ENCODE measurements at places on chromosomes 12 and 14. TPM values are rescaled to one million over a fixed set of nuclear protein-coding genes. Genes with fewer than 3 reads are reported as not detected.
A peak's percentile ranks its signal among the peaks of the same experiment; 100 is the strongest.

DNA sequence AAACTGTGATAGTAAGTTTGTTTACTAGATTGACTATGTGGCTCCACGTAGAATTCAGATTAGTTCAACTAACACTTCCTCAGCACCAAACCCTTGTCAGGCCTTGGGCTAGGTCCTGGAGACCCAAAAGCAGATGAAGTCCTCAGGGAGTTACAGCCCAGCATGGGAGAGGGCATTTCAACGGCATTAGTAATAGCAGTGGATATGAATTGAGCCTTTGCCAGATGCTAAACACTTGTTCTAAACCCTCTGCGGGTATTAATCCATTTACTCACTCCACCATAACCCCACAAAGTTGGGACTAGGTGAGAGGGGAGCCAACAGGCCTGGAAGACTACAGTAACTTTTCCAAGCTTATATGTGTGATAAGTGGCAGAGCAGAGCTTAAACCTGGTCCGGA, 714.6 kb downstream of the DIO2 start:
- no peak overlapping the region for H3K27ac ChIP-seq
- no peak for DNase-seq
- no peaks in the 10 kb centered on the region for H3K4me1 ChIP-seq
- no peaks in the 10 kb centered on the region for H3K27me3 ChIP-seq

DNA sequence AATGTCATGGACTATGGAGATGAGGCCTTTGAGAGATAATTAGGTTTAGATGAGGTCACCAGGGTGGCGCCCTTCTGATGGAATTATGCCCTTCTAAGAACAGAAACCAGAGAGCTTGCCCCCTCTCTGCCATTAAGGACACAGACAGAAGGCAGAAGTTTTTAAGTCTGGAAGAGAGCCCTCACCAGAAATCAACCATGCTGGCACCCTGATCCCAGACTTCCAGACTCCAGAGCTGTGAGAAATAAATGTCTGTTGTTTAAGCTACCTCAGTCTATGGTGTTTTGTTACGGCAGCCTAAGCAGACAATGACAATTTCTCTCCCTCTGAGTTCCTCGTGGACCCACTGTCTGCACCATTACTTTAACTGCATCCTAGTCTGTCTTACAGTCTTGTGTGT, 382.0 kb downstream of the GXYLT1 start:
- no peaks in the 10 kb centered on the region for H3K27me3 ChIP-seq
- H3K36me3 ChIP-seq, result no peaks in the 10 kb centered on the region
- H3K4me1 ChIP-seq, result no peaks in the 10 kb centered on the region
- no peak for DNase-seq

The IFI27L1 gene
- 13.6 TPM for total RNA-seq

DNA sequence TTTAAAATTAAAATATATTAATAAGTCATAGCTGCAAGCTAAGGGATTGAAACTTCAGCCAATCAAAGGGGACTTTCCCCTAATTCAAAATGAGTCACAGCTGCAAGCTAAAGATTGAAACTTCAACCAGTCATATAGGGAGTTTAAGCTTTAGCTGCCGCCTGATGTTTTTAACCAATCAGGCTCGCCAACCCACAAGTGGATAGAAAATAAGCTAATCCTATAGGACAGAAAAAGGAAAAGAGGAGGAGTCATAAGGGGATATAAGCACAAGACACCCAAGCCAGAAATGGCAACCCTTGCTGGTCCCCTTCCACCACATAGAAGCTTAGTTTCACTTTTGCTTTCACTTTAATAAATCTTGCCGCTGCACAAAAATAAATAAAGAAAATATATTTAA, 1154.6 kb downstream of the GALC start:
- H3K4me3 ChIP-seq, result no peak overlapping the region
- no peaks in the 10 kb centered on the region for H3K4me1 ChIP-seq
- no peaks in the 10 kb centered on the region for H3K36me3 ChIP-seq
- no peak overlapping the region for H3K27ac ChIP-seq

- no peaks in the 10 kb centered on the region for H3K36me3 ChIP-seq
- no peaks in the 10 kb centered on the region for H3K4me1 ChIP-seq
- no peaks in the 10 kb centered on the region for H3K27me3 ChIP-seq
- no peak overlapping the region for H3K27ac ChIP-seq
- DNase-seq, result no peak
Observed at GRCh38 chr12:49819786-49820185, 8.4 kb downstream of the NCKAP5L start.

DNA sequence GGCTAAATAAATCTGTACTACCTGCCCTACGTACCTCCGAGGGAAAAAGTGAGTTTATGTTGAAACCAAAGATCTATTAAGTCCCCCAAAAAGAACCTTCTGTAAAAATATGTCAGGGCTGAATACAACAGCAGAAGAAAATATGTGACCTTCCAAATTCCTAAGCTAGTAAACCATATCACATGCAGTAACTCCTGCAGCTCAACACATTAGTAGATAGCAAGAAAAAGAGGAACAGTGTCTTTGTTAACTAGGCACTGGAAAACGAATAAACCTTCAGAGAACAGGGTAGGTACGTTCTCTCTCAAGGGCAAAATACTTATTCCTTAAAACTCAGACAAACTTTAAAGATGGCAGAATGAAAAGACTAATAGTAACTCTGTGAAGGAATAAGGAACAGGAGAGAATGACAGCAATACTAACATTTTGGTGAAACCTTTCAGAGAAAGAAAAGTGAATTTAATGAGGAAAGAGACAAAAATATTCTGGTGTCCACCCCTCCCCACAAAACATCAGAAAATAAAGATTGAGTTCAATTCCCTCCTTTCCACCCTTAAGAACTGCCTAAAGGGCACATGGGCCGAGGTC, 18.0 kb downstream of the CBX5 start:
- DNase-seq, result no peak
- no peaks in the 10 kb centered on the region for H3K36me3 ChIP-seq
- H3K27me3 ChIP-seq, result no peaks in the 10 kb centered on the region

The NUDT4 gene
- 236 TPM for total RNA-seq

The CABP1 gene
- 0.95 TPM for total RNA-seq

The BEST3 gene
- 1.5 TPM for total RNA-seq

DNA sequence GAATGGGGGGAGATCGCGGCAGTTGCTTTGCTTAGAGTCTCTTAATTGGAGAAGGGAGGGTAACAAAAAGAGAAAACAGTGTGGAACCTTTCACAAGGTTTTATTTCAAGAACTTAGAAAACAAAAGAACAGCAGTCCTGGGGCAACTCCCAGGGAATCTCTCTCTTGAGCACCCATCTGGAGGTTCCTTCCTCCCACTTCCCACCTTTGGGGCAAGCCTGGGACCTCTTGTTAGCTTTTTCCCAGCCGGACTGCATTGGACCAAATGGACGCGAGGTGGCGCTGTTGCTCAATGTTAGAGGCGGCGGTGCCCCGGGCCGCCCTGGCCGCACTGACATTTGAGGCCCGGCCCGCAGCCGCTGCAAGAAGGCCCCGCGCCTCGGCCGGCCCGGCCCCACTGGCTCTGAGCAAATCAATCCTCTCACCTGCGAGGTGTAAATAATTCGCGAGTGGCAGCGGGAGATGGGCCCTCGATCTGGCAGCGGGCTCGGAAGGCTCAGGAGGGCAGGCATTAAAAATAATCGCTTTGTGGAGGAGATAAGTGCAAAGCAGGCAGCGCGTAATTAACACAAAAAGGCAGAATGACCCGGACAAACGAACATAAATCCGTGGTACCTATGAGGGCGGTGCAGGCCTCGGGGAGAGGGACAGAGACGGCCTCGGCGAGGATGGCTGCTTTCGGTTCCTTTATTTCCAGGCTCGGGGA, 2.8 kb upstream of the HOXC8 start:
- H3K4me3 ChIP-seq, result peak overlapping the region; percentile 53
- H3K36me3 ChIP-seq, result no peaks in the 10 kb centered on the region
- peak; percentile 92 for DNase-seq

The MLEC gene
- total RNA-seq, result 143 TPM

The PIANP gene
- 0.37 TPM for total RNA-seq

The ASPG gene
- total RNA-seq, result not detected

- H3K4me3 ChIP-seq, result no peak overlapping the region
- H3K36me3 ChIP-seq, result no peaks in the 10 kb centered on the region
- no peaks in the 10 kb centered on the region for H3K4me1 ChIP-seq
Observed at GRCh38 chr14:26404927-26405326, 192.9 kb downstream of the NOVA1 start.

The NFATC4 gene
- 0.88 TPM for total RNA-seq

GRCh38 chr14:88841741-88842140, 17.3 kb downstream of the TTC8 start:
- H3K36me3 ChIP-seq, result no peaks in the 10 kb centered on the region
- no peaks in the 10 kb centered on the region for H3K4me1 ChIP-seq
- H3K27ac ChIP-seq, result no peak overlapping the region
- no peak for DNase-seq
- H3K4me3 ChIP-seq, result no peak overlapping the region

DNA sequence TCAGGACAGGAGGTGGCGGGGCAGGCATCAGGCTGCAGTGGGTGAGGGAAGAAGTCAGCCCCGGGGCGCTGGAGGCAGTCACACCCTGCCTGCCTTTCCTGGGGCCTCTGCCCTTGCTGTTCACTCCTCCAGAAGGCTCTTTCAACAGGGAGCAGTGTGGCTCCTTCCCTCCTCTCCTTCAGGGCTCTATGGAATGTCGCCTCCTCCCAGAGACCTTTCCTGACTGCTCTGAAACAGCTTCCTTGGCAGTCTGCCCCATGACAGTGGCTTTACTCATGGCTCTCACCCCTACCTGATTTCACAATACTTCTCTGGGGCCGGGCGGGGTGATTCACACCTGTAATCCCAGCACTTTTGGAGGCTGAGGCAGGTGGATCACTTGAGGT, 7.1 kb downstream of the RHOF start:
- peak; percentile 45 for DNase-seq
- peaks cover 14% of the 10 kb centered on the region for H3K4me1 ChIP-seq
- no peaks in the 10 kb centered on the region for H3K36me3 ChIP-seq
- no peak overlapping the region for H3K4me3 ChIP-seq
- H3K27me3 ChIP-seq, result no peaks in the 10 kb centered on the region

DNA sequence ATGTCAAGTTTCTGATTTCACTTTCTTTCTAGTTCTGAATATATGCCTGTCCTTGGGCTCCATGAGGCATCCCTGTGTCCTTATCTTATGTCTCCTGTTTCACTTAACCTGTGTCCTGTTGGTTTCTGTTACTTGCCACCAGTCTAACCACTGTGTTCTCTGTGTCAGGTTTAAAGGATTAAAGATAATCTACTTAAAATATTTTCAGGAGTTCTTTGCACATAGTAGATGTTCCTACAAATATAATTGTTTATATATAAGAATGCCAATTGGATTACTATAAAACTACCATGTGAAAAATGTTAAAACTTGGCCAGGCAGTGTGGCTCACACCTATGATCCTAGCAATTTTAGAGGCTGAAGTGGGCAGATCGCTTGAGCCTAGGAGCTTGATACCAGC, 406.4 kb downstream of the CCER1 start:
- no peak overlapping the region for H3K27ac ChIP-seq
- no peaks in the 10 kb centered on the region for H3K27me3 ChIP-seq
- no peaks in the 10 kb centered on the region for H3K36me3 ChIP-seq
- H3K4me1 ChIP-seq, result no peaks in the 10 kb centered on the region

The TGFB3 gene
- 12.4 TPM for total RNA-seq

GRCh38 chr12:92879698-92880322, 49.3 kb downstream of the EEA1 start:
- no peak for DNase-seq
- H3K27ac ChIP-seq, result peak overlapping the region; percentile 40
- no peaks in the 10 kb centered on the region for H3K36me3 ChIP-seq
- no peaks in the 10 kb centered on the region for H3K4me1 ChIP-seq
- no peaks in the 10 kb centered on the region for H3K27me3 ChIP-seq
- no peak overlapping the region for H3K4me3 ChIP-seq

- H3K36me3 ChIP-seq, result no peaks in the 10 kb centered on the region
- H3K4me3 ChIP-seq, result no peak overlapping the region
- no peaks in the 10 kb centered on the region for H3K27me3 ChIP-seq
- no peak overlapping the region for H3K27ac ChIP-seq
- DNase-seq, result no peak
Observed at GRCh38 chr14:95915330-95915729, 38.7 kb downstream of the TUNAR start.

GRCh38 chr14:71166180-71166837, 259.1 kb downstream of the PCNX1 start:
- H3K36me3 ChIP-seq, result no peaks in the 10 kb centered on the region
- DNase-seq, result peak; percentile 67
- H3K27ac ChIP-seq, result peak overlapping the region; percentile 72

- H3K4me1 ChIP-seq, result peaks cover 13% of the 10 kb centered on the region
- no peaks in the 10 kb centered on the region for H3K36me3 ChIP-seq
- H3K4me3 ChIP-seq, result no peak overlapping the region
- no peak overlapping the region for H3K27ac ChIP-seq
- DNase-seq, result no peak
- no peaks in the 10 kb centered on the region for H3K27me3 ChIP-seq
Observed at GRCh38 chr14:51006781-51007211, 62.5 kb upstream of the PYGL start.

GRCh38 chr14:22544881-22545420, 44.1 kb downstream of the DAD1 start:
- no peaks in the 10 kb centered on the region for H3K27me3 ChIP-seq
- H3K27ac ChIP-seq, result no peak overlapping the region
- peaks cover 33% of the 10 kb centered on the region for H3K4me1 ChIP-seq
- no peak for DNase-seq
- no peaks in the 10 kb centered on the region for H3K36me3 ChIP-seq

- H3K27ac ChIP-seq, result peak overlapping the region; percentile 71
- no peaks in the 10 kb centered on the region for H3K36me3 ChIP-seq
- H3K27me3 ChIP-seq, result no peaks in the 10 kb centered on the region
- no peak for DNase-seq
- peaks cover 16% of the 10 kb centered on the region for H3K4me1 ChIP-seq
- H3K4me3 ChIP-seq, result no peak overlapping the region
Observed at GRCh38 chr12:47775100-47775911, 2.3 kb downstream of the SLC48A1 start.

DNA sequence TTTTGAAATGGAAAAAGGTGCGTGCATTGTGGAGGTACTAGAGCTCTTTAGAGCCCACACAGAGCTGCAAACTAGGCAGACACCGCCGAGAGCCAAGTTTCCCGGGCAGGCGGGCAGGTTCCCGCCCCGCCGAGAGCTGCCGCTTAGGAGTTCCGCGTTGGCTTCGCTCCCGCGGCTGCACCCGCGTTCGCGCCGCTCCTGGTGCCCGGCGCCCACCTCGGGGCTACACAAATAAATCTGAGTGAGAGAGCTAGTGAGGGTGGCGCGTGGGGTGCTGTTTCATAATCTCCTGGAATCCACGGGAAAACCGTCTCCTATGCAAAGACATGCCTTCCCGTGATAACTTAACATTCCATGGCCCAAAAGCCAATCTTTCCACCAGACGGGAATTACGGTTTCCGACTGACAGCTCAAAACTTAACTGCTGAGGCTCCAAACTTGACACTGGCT, 645 bp downstream of the KITLG start:
- H3K4me1 ChIP-seq, result peaks cover 20% of the 10 kb centered on the region
- H3K36me3 ChIP-seq, result no peaks in the 10 kb centered on the region
- no peak for DNase-seq
- H3K27me3 ChIP-seq, result no peaks in the 10 kb centered on the region

The ETV6 gene
- 15.6 TPM for total RNA-seq

- DNase-seq, result no peak
- H3K27ac ChIP-seq, result no peak overlapping the region
- H3K36me3 ChIP-seq, result no peaks in the 10 kb centered on the region
- H3K4me1 ChIP-seq, result no peaks in the 10 kb centered on the region
- H3K4me3 ChIP-seq, result no peak overlapping the region
- H3K27me3 ChIP-seq, result 0 out of 2 replicates have a peak, but pooled peaks cover 2% of the 10 kb centered on the region
Observed at GRCh38 chr12:2284321-2284813, 231.6 kb downstream of the CACNA1C start.

GRCh38 chr12:51085757-51086156, 2.4 kb upstream of the CSRNP2 start:
- H3K4me1 ChIP-seq, result peaks cover 10% of the 10 kb centered on the region
- no peak overlapping the region for H3K27ac ChIP-seq
- no peaks in the 10 kb centered on the region for H3K36me3 ChIP-seq
- DNase-seq, result no peak
- no peak overlapping the region for H3K4me3 ChIP-seq
- H3K27me3 ChIP-seq, result no peaks in the 10 kb centered on the region

The MRPS35 gene
- 135 TPM for total RNA-seq

The PLXNC1 gene
- 41.3 TPM for total RNA-seq

The SPIC gene
- total RNA-seq, result not detected

The NELL2 gene
- 0.81 TPM for total RNA-seq

All from Caco-2 (cell line).